Epithelial cell of proximal tubule (primary cell): ENCODE measurements at places on chromosomes 4 and X. TPM values are rescaled to one million over a fixed set of nuclear protein-coding genes. Genes with fewer than 3 reads are reported as not detected.
A peak's percentile ranks its signal among the peaks of the same experiment; 100 is the strongest.

Gene STATH
- total RNA-seq, result not detected in 2 replicates

GRCh38 chr4:8381814-8382581, 58.5 kb downstream of the ACOX3 start:
- no peak for DNase-seq

- DNase-seq, result no peak
These were observed 263.3 kb downstream of the NLGN4X start for GRCh38 chrX:5965406-5965805.

DNA sequence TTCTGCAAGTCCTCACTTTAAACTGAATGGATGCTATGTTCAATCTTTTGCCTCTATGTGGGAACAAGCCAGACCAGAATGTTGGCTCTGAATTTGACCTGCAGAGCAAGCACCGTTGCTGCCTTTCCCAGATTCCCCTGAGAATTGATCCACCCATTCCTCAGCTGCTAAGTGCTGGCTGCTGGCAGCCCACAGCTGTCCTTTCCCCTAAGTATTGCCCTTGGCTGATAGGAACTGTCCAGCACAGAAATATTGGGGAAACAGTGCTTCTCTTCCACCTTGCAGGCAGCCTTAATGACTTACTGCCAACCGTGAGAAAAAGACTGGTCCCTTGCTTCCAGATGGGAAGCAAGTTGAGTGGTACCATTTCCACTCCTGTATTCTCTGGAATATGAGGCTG, 475.9 kb downstream of the PDHA2 start:
- no peak for DNase-seq

DNA sequence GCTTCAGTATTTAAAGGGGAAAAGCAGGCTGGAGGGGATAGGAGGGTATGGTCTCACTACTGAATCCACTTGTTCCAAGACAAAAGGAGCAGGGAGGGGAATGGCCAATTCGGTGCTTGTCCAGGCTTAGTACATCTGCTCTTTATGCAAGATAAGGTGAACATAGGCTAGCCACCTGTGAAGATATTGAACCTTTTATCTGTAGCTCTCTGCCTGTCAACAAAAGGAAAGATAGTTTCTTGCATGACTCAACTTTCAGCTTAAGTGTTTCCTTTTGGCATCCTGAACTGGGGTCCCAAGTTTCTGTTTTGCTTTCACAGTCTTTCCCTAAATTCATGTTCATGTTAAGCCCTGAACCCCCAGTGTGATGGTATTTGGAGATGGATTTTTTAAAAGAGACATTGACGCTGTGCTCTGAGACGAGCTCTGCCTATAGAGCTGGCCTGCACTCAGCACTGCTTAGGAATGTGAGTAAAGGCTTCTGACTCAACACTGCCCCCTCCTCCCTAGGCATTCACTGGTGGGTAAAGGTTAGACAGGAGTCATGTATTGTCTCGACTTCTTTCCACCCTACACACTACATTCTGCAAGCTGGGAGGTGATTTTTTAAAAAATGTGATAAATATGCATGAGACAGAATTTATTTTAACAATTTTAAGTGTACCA, 28.2 kb downstream of the FAM149A start:
- DNase-seq, result no peak

DNA sequence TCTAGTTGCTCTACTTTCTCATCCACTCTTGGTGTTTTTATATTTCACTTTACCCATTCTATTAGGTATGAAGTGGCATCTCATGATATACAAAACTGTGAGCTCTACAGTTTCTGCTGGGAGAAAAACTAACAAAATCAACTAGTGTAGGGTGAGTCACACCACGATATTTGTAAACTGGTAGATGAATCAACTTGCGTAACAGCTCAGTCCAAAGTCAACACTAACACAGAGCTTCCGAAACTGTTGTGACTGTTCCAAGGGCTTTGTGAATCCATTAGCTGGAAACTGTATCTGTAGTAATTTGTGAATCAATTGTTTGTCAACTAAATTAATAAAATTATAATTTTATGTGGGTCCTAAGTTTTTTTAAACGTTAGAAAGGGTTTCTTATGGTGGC, 119.8 kb upstream of the TSPAN5 start:
- peak; percentile 46 for DNase-seq

DNA sequence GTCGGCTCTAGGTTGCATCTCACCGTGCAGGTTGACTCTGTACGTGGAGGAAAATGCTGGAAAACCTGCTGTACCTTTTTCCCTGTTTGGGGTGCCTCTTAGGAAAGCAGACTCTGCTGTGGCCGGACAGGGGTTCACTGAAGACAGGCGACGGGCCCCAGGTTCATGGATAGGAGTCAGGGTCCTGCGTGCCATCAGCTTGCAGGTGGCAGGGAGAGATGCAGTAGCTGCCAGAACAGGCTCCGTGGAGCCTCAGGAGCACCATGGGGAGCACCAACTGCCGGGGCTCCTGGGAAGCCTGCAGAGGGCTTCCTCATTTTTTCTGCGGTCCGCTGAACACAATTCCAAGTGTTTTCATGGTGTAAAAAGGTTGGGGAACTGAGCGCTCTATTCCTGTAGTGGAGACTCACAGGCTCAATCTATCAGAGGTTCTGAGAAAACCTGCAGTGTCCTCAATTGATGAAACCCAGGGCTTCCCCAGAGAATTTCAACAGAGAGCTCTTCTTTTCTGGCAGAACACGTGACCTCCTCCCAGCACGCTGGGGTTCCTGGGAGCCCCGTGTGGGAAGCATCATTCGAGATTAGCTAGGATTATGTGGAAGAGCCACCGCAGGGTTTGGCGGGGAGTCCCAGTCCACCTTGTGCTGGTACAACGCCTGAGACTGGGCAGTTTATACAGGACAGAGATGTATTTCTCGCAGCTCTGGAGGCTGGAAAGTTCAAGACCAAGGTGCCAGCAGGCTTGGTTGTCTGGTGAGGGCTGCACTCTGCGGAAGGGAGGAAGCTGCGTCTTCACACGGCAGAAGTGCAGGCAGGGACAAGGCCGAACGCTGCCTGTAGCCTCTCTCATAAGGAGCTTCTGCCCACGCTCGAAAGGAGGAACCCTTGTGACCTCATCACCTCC, 1.6 kb downstream of the HTRA3 start:
- no peak for DNase-seq

DNA sequence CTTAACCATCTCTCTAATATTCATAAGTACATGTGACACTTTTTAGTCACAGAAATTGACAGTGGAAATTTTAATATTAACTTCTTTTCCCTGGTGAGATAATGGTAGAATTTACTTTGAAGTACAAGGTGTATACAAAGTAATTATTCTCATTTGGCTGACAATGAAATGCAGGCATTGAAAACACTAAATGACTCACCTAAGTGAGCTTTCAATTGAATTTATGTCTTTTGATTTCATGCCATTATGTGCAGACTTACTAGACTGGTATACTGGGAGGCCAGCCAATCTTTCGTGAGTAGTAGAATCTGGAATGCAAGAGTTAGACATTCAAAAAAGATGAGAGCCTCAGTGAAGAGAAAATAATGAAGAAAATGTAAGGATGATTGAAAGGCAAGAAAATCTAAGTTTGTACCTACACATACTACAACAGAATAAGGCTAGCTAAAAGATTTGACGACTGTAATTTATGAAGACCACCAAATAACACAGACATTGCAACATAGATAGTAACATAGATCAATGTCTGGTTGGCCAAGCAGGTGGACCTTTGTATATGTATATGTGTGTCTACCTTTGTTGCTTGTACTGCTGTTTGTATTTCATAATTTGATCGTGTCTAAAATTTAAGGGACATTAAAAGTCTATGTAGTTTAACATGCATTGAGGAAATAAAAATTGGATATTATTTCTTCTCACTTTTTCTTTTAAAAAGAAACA, 459.7 kb downstream of the IL15 start:
- DNase-seq, result peak; percentile 86

DNA sequence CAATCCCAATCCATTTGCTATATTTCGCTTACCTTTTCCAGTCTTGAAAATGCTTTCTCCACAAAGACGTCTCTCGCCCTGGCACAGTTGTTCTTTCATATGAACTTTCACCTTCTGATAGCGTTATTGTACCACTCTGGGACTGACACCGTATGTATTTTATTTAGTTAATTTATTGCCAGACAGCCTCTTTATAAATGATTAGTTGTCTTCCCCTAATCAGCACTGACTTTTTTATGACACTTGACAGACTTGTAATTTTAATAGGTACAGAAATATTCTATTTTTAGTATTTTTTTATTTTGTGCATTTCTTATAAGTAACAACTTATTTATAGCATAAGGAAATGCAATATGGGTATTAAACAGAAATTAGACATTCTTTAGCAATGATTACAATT, at the start of gene GIMD1:
TSS of gene GIMD1 (minus strand) at position 101 of the 400 bp plus-strand sequence. CDS start 1,343 bp downstream, outside the sequence.
- no peak for DNase-seq

Gene EREG
- 3.1 and 16.0 TPM in 2 replicates for total RNA-seq

Gene CRMP1
- total RNA-seq, result 0.22 and 1.8 TPM in 2 replicates

GRCh38 chr4:158170691-158171561, 1.9 kb downstream of the GASK1B start:
- no peak for DNase-seq

Gene GSX2
- total RNA-seq, result not detected in 2 replicates

Gene PLA2G12A
- 20.3 and 58.3 TPM in 2 replicates for total RNA-seq

Gene XAGE2
- total RNA-seq, result not detected in 2 replicates

Gene CENPVL2
- 0.07 TPM in 1 of 2 replicates, not detected in the other for total RNA-seq

- no peak for DNase-seq
These were observed 48.9 kb downstream of the CHIC2 start for GRCh38 chr4:54015423-54016030.

Gene CFI
- 2.6 and 5.8 TPM in 2 replicates for total RNA-seq

Gene AFM
- total RNA-seq, result not detected in 2 replicates

Gene SOWAHB
- 9.4 and 10.1 TPM in 2 replicates for total RNA-seq

- no peak for DNase-seq
These were observed 3.0 kb upstream of the HGFAC start for GRCh38 chr4:3438847-3439180.

DNA sequence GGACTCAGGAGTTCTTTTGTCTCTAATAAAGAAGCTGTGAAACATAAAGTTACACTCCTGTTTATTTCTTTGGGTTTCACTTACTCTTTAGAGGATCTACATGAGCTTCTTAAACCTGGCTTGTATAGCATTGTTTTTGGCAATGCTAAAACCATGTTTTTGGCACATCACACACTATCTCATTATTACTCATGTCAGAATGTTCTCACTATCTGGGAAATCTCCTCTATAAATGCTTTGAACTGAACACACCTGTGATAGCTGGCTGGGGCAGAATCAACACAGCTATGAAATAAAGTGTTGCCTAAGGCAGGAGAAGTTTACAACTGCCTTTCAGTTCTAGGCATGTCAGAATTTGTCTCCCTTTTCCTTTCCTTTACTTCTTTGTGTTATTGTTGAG, 52.6 kb downstream of the SULT1B1 start:
- no peak for DNase-seq

Gene COL25A1
- total RNA-seq, result 0.46 and 0.65 TPM in 2 replicates

- no peak for DNase-seq
These were observed 157.6 kb downstream of the CAMK2D start for GRCh38 chr4:113603911-113604310.

DNA sequence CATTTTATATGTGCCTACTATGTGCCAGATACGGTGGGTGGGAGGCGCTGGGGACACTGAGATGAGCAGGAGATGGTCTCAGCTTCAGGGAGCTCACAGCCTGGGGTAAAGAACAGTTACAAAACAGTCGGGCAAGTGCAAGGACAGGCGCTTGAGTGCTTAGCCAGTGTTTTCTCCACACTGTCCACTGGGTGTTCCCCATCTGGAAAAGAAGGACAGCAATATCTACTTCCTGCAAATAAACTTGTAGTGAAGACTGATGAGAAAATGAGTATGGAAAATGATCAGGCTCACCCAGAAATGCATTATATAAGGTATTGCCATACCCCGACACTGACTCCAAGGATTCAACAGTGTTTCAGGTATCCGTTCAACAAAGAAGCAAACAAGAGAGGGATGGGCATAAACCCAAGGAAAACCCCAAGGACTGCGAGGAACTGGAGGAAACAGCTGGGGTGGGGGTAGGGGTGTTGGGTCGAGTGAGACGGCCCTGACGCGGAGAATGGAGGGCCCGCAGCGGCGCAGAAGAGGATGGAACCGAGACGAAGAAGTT, 835 bp downstream of the TMEM185A start:
- DNase-seq, result peak; percentile 12

DNA sequence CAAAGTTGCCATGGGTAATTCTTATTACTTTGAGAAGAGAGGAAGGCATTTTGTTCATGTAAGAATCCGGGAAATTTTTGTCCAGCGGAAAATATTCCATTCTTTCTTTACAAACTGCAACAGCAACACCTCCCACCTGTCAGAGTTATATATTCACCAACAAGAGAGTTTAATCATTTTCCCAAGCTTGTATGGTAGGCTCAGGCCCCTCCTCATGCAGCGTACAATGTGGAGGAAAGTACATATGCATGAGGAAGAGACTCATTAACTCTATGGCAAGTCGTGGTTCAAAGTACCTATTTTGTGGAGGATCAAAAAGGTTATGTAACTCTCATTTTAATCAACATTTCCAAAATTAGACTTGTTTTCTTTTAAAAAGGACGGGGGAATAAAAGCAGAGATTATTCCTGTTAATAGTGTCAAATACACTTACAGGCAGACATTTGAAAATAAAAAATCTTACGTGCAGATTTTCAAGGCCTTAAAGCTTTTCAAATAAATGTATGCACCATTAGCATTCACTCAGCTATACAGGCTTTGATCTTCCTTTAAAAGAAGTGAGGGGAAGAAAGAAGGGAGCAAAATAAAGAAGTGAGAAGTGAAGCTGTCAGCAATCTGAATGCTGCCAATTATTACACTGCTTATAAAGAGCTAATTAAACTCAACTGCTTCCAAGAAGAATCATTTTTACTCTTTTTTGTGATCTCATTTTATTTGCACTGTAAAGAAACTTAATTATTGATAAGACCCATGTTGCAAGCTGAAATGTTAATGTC, 204.8 kb downstream of the FAT4 start:
- DNase-seq, result no peak

- peak; percentile 48 for DNase-seq
These were observed 21.7 kb upstream of the CXCL8 start for GRCh38 chr4:73718375-73719373.

DNA sequence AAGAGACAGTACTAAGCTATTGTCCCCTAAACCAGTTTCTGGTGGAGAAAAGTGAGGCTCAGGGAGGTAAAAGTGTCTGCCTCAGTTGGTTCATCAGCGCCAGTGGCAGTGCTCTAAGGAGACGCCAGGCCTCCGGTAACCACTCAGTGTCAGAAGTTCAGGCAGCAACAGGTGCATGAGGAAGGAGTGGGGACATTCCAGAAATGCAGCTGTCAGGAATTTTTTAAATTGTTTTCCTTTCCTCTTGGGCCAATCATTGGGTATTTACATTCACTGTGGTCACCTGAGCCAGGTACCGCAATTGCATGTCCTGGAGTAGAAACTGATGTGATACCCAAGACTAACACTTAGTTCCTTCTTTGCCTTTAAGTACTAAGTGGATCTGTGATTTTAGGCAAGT, 40.2 kb upstream of the HS3ST1 start:
- no peak for DNase-seq

Gene GPM6B
- total RNA-seq, result 1.5 and 3.6 TPM in 2 replicates

Gene ITM2A
- total RNA-seq, result 0.72 and 6.3 TPM in 2 replicates

DNA sequence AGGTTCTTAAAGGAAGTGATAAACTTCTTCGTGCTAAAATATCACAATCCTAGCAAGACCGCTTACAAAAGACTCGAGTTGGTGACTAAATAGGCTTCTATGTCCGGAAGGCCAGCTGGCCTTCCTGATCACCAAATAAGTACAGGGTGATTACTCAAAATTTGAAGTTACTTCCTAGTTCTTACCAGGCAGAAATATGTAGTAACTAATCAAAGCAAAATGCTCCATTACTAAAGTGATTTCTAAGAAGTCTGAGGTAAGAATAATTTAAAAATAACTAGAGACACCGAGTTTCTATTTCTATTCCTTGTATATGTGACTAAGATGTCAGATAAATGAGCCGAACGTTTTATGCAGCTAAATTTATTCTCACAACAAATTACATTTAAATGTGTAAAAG, 62.2 kb downstream of the NSUN7 start:
- DNase-seq, result no peak

Gene CXCR3
- total RNA-seq, result not detected in 2 replicates

GRCh38 chr4:152028131-152028530, 267.3 kb upstream of the GATB start:
- DNase-seq, result no peak
